ENCODE measurements at places on chromosomes 1 and 21. TPM values are rescaled to one million over a fixed set of nuclear protein-coding genes. Genes with fewer than 3 reads are reported as not detected.

DNA sequence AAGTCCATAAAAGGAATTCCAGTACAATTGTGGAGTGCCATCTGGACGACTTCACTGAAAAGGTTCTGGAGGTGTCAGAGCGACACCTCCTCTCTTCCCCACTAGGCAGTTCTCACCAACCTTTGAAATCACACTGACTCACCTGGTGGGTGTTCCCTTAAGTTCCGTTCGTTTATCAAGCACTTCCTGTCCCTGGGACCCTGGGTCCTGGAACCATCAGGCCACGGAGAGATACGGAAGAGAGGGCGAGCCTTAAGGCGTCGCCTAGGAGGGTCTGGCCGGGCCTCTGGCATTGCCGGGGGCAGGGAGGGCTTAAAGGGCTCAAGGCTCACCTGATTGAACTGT lies 317 bp downstream of the SPAG17 start:
- no peak for DNase-seq

The PAX7 gene
- not detected for total RNA-seq

- no peak for DNase-seq
Measured at GRCh38 chr1:69129538-69129937, 438.2 kb upstream of the LRRC7 start.

DNA sequence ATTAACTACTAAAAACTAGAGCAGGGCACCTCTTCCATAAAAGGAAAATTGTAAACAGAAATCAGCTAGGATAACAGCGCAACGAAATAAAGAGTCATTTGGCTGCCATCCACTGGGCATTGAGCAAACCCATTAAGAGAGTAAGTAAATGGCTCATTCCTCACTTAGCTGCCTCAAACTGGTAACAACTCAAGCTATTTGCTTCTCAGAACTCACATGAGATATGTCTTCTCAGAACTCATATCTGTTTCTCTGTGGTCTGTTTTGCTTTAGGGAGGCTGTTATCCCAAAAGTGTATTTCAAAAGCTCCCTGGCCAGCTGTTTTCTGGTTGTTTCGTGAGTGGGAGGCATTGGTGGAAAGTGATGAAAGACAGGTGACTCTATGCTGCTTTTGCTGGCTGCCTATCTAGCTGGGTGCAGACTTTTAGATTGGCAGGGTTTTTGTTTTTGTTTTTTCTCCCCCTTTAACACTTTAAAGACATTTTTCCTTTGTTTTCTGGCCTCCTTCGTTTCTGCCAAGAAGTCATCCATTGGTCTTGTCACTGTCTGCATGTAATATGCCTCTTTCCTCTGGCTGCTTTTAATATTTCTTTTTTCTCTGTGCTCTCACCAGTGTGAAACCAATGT lies 269.2 kb upstream of the RGS18 start:
- no peak for DNase-seq

The DMRTB1 gene
- not detected for total RNA-seq

- peak; percentile 9 for DNase-seq
Measured at GRCh38 chr1:100443811-100444571, 91.7 kb downstream of the CDC14A start.
